ENCODE measurements at places on chromosomes 12 and 14.

DNA sequence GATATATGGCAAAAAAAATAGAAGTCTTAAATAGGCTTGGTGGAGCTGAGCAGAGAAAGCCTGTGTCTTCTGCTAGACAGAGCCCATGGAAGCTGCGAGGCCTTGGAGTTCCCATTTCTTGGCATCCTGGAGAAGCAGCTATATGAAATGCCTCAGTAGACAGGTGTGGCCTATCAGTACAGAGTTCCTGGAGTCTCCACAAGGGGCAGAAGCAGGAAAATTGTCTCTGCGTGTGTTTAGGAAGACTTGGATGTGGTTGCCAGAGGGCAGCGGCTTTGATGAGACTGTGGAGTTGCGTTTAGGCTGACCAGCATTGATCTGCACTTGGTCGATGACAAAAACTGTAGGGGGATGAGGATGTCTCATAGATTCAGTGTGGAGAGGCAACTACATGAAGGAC is 334.5 kb upstream of the SEL1L start:
- no peak for DNase-seq

- DNase-seq, result peak; percentile 22
Observed at GRCh38 chr14:74922752-74923401, at the start of gene RPS6KL1. Gene RPS6KL1, minus strand, starts transcription at chr14:74923260. Its CDS starts 1,719 bp downstream, at chr14:74921541.

- DNase-seq, result no peak
Observed at GRCh38 chr12:42284876-42285275, 41.0 kb downstream of the ZCRB1 start.

DNA sequence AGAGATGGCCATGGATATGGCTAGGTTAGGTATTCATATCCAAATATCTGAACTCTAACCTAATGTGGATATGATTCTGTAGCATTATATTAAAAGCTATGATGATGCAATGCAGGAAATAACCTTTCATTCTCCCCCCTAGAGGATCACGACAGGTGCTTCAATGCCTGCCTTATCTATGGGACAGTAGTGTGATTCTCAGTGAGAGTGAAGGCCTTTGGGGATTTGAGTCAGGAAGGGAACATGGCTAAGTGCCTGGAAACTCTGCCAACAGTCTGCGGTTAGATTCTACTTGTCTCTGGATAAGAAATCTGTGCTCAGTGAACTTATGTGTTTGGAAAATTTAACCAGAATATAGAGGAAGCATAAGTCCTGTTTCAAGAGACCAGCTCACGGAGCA is 81.8 kb downstream of the SLC38A1 start:
- DNase-seq, result no peak

- DNase-seq, result peak; percentile 6
Observed at GRCh38 chr12:54701940-54702592, 53.9 kb upstream of the DCD start.

GRCh38 chr12:2376908-2377657 is 324.3 kb downstream of the CACNA1C start:
- peak; percentile 36 for DNase-seq

DNA sequence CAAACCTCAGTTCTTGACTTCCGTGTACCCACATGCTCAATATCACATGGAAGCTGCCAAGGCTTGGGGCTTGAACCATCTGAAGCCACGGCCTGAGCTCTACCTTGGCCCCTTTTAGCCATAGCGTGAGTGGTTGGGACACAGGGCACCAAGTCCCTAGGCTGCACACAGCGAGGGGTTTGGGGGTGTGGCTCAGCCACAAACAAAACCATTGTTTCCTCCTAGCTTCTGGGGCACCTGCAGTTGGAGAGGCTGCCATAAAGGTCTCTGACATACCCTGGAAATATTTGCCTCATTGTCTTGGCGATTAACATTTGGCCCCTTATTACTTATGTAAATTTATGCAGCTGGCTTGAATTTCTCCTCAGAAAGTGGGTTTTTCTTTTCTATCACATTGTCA is 628.6 kb downstream of the NRXN3 start:
- no peak for DNase-seq

- peak; percentile 52 for DNase-seq
Observed at GRCh38 chr14:103078420-103078749, 5.6 kb upstream of the LBHD2 start.

- no peak for DNase-seq
Observed at GRCh38 chr12:130500835-130501330, 163.2 kb downstream of the PIWIL1 start.

DNA sequence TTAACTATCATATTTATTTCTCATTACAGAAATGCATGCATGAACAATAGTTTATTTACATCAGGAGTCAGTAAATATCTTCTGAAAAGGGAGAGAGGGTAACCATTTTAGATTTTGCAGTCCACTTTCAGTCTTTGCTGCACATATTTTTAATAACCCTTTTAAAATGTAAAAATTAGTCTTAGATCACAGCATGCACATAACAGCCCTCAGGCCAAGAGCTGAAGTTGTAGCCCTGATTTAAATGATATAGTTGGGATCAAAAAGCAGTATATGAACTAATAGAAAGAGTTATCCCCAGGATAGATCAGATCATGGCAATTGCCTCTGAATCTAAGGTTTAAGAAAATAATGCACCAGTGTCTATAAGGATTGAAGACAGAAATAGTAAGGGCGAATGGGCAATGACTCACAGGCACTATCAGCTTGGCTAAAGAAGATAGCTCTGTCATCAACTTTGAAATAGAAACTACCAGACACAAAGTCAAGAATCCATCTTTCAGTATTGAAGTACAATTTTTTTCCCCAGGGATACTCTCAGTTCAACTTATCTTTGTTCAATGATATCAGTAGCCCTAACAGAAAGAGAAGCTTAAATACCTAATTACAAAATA is 13.1 kb upstream of the CLEC7A start:
- DNase-seq, result no peak

- DNase-seq, result no peak
Observed at GRCh38 chr12:119391673-119392072, 57.1 kb downstream of the CCDC60 start.

GRCh38 chr12:33602515-33602914 is 162.9 kb upstream of the SYT10 start:
- DNase-seq, result no peak

DNA sequence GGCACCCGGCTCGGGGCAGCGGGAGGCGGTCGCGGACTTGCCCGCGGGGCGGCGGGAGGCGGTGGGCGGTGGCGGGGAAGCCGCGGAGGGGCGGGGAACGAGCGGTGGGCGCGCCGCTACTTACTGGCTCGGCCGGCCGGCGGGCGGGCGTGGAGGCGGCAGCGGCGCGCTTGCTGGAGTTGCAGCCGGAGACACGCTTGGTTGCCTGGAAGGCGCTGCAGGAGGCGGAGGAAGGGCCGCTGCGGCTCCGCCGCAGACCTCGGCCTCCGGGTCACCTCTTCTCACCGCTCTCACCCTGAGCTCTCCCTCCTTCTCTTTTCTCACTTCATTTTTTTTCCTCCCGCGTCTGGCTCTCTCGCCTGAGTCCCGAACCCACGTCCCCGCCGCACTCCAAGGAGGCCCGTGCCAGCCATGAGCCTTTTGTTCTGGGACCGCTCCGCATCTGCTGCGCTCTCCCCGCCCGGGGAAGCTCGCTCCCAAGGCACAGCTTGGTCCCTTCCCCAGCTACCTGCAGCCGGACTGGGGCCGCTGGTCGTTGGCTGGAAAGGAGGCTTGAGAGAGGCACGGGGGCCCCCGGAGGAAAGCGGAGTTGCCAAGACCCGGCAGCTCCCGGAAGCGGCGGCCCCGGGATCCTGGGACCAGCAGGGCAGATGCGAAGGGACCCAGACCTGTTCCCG is 592 bp upstream of the KCNK10 start:
- no peak for DNase-seq

GRCh38 chr12:88577537-88577936 is 2.7 kb downstream of the KITLG start:
- no peak for DNase-seq

GRCh38 chr14:64891839-64892375 is 12.2 kb upstream of the SPTB start:
- DNase-seq, result peak; percentile 39

DNA sequence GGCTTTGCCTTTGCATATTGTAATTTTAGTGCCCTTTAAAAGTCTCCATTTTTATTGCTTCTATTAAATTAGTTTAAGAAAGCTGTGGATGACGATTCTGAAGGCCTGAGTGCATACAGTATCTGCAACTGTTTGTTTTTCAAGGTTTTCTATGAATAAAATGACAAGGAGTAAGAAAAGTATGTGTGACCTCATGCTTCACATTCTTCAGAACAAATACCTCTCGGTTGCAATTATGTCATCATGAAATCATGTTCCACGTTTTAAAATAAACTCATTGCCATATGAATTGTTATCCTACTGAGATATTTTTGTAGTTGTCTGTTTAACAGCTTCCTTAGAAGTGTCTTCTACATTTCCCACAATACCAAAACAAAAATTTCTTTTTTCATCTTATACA is 374.6 kb downstream of the MDGA2 start:
- no peak for DNase-seq

DNA sequence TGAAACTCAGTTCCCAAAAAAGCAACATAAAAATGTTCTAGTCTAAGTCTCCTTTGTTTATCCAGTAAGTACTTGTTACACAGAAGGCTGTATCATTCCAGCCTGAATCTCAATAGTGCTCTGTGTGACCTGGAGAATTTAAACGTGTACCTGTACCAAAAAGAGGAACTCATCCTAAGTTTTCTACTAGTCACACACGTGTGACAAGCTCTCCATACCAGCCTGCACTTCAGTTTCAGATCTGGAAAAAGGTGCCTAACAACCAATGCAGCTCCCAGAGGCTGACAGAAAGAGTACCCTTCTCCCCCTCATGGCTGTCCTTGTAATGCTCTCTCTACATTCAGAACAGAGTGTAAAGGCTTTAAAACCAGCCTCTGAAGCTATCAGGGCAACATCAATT is 27.4 kb downstream of the PPM1H start:
- no peak for DNase-seq

All from DMS 273 treated with DMSO at 0.1 percent for 48 hours (cell line).